ENCODE measurements at places on chromosomes 16 and 17.

- no peak for DNase-seq
Observed at GRCh38 chr16:55672471-55672870, 16.7 kb downstream of the SLC6A2 start.

GRCh38 chr16:89046491-89046890 is 47.2 kb upstream of the ACSF3 start:
- no peak for DNase-seq

DNA sequence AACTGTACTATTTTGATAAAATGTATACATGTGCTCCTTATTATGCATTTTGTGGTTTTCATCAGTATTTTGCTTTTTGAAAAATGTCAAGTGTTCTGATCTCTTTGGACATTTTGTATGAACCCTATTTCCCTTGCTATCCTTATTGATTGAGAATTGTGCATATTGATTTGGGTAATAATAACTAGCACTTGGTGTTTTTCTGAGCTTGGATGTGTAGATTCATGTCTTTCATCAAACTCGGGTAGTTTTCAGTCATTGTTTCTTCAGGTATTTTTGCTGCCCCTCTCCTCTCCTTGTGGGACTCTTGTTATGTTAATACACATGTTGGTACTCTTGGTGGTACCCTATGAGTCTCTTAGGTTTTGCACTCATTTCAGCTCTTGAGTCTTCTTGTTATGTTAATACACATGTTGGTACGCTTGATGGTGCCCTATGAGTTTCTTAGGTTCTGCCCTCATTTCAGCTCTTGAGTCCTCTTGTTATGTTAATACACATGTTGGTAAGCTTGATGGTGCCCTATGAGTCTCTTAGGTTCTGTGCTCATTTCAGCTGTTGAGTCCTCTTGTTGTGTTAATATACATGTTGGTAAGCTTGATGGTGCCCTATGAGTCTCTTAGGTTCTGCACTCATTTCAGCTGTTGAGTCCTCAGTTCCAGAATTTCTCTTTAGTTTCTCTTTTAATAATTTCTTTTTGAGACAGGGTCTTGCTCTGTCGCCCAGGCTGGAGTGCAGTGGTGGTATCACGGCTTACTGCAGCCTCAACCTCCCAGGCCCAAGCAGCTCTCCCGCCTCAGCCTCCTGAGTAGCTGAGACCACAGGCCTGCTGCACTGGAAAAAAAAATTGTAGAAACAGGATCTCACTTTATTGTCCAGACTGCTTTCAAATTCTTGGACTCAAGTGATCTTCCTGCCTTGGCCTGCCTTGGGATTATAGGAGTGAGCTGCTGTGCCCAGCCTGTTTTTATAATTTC is 19.3 kb downstream of the ZNF750 start:
- peak; percentile 28 for DNase-seq

GRCh38 chr16:74268372-74268782 is 28.2 kb upstream of the PSMD7 start:
- no peak for DNase-seq

GRCh38 chr16:7746941-7747340 is 414.3 kb downstream of the RBFOX1 start:
- DNase-seq, result no peak

GRCh38 chr16:21584817-21585216 is 14.6 kb upstream of the METTL9 start:
- no peak for DNase-seq

DNA sequence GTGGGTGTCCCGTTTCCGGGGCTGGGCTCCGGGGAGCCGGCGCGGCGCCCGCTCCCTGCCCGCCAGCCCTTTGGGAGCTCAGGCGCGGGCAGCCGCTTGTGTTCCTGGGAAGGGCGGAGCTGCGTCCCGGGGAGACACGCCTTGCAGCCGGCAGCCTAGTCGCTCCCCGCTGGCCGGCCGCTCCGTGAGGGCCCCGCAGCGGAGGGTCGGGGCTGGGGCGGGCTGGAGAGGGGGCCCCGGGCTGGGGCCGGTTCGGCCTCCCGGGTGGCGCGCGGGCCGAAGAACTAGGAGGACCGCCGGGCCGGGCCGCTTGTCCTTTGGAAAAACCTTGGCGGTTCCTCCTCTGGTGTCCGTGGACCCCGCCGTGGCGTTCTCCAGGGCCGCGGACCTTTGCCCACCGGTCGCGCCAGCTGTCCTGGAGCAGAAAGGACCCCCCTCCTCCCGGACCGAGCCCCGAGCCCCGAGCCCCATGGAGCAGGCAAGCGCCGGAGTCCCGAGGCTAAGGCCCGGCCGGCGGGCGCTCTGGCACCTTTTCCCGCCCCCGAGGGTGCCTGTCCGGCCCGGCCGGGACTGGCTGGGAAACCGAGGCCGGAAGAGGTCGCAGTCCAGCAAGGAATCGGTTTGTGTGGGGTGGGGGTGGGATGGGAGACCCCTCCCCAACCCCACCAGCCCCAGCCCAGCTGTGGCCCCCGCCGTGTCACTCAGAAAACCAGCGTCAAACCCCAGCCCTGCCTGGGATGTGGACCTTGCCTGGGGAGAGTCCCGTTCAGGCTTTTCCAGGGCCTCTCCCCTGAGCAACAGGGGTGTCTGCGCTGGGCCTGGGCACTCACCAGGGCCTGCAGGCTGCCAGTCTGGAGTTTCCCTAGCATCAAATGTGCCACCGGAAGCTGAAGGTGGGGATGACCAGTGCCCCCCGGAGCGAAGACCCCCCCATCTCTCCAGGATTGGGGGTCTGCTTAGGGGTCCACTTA is 6.8 kb upstream of the TBC1D3B start:
- no peak for DNase-seq

DNA sequence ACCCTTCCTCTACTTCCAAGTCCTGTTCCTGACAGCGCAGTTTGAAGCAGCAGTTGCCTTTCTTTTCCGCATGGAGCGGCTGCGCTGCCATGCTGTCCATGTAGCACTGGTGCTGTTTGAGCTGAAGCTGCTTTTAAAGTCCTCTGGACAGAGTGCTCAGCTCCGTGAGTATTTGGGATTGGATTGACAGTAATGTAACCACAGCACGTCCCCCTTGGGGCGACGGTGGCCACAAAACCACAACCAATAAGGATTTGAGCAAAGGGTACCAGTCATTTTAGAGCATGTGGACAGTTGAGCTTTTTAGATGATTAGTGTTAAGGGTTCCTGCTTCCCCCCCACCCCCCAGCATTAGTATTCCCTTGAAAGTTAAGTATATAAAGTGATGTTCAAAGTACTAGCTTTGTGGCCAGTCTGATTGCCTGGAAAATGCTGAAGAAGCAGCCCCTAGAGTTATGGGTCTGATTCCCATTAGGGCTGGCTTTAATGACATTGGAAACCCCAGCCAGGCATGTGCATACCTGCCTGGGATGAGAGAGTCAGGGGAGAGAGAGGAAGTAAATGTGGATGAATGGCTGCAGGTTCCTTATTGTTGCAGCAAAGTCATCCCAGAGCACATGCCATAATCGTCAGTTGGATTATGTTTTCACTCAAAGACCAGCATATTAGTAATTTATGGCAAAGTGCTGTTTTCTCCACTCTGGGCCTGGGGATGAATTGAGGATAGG is 31.6 kb upstream of the SLC12A3 start:
- DNase-seq, result no peak

GRCh38 chr16:17072104-17072503 is 398.7 kb downstream of the XYLT1 start:
- DNase-seq, result no peak

GRCh38 chr17:58504826-58505351 is 9.5 kb downstream of the MTMR4 start:
- DNase-seq, result no peak

GRCh38 chr16:64375391-64375980 is 746.4 kb downstream of the CDH11 start:
- DNase-seq, result no peak

DNA sequence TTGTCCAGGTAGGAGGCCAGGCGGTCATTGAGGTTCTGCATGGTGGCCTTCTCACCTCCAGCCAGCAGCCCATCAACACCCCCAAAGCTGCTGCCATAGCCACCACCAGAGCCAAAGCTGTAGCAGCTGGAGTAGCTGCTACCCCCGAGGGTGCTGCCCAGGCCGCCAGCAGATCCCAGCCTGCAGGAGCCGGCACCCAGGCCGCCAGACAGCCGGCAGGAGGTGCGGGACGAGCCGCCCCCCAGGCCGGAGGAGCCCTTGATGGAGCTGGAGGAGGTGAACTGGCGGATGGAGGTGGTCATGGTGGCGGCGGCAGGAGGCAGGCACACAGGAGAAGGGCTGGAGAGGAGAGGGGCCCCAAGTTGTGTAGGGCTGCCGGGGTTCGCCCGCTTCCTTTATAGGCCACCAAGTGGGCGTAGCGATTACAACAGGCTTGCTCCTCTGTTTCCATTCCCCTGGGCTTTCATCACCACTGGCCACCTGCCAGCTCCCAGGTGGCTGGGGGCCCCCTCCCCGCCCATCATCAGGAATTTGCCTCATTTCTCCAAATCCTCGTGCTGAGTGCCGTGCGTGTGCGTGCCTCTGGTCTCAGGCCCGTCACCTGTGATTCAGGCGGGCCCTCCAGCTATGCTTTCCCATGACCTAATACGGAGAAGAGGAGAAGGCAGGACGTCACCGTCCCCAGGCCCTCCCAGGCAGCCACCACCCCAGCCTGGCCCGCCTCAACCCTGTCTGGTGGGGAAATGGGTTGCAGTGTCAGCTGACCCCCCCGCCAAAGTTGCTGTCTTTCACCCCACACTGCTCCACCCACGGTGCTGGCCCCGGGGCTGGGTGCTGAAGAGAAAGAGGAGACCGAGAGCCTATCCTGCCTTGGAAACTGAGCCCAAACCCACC is at the start of gene KRT17:
TSS of gene KRT17 (minus strand) at position 368 of the 894 bp plus-strand sequence. CDS start at position 302, 66 bp downstream.
- no peak for DNase-seq

Measured in iPS DF 19.7 (cell line).